ENCODE measurements at places on chromosomes 2 and 18.

DNA sequence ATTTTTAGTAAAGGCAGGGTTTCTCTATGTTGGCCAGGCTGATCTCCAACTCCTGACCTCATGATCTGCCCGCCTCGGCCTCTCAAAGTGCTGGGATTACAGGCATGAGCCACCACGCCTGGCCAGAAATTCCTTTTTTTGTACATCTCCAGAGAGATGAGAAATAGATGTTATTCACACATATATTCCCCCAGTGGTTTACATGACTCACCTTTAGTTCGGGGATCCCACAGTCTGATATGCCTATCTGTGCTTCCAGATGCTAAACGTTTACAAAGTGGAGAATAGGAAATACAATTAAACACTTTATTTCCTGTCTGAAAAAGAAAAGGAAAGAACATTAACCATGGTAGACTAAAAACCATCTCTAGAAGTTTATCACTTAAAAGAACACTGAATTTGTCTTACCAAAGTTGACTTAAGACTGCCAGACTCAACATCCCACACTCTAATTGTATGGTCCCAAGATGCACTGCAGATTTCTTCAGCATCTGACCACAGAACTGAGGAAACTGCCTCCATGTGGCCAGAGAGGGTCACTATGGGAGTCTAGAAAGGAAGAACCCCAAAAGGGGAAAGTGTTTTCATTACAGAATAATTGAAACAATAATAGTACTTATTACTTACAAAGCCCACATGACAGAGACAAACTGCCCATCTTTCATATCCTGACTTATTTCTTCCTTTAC, 12.6 kb upstream of the ICA1L start:
- no peak for DNase-seq

DNA sequence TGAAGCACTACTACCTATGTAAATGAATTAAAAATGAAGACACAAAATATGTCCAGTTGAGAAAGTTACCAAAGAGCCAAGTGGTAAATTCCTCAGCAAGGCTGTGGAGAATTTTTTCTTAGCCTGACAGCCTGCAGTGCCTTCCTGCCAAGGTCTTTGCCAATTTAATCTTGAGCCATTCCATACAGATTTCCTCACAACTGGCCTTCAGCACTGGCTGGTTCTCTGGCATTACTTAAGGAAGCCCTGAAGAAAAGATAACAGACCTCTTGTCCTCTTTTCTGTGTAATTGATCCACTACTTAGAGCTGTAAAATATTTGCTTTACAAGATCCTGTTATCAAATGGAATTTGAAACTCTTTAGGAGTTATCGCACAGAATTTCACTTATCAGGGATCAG, 334.2 kb upstream of the LRRTM1 start:
- DNase-seq, result no peak

DNA sequence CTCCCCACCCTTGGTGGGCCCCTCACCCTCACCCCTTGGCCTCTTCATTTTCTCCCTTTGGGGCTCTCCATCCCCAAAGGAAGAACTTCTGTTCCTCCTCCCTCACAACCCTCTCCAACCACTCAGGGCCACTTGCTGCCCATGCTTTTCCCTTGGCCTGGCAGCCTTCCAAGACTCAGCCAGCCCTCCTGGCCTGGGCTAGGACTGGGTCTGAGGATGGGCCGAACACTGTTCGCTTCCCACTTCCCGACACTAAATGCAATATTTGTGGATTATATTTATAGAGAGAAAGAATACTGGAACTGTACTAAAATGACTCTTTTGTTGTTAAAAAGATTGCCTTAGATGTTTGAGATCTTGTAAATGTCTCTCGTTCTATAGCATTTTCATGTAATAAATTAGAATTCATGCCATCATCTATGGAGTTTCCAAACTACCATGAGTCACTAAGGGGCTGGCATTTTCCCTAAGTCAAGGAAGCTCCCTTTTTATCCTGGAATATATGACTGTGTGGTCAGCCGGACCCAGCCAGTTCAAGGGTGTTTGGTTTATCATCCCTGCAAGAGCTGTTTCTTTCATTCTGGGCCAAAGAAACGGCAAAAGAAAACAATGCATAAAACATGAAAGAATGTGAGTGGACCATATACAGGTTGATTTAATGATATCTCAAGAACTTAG, 3.8 kb downstream of the CXCR2 start:
- no peak for DNase-seq

GRCh38 chr2:140154271-140154670, 1374.1 kb upstream of the NXPH2 start:
- no peak for DNase-seq

- no peak for DNase-seq
These were observed 64.8 kb upstream of the PID1 start for GRCh38 chr2:229335877-229336346.

GRCh38 chr2:59988341-59988740, 565.1 kb downstream of the BCL11A start:
- no peak for DNase-seq

DNA sequence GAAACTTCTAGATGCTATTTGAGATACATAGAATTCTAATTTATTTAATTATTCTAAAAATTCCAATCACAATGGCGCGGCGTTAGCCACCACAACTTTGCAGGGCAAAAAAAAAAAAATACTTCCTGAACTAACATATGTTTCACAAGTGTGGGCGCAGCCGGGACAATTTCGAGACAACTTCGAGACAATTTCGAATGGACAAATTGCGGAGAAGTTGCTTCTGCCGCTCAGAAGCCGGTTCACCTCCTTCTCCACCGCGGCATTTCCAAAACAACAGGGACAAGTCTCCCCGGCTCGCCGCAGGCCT, 842 bp downstream of the PAX3 start:
- no peak for DNase-seq

DNA sequence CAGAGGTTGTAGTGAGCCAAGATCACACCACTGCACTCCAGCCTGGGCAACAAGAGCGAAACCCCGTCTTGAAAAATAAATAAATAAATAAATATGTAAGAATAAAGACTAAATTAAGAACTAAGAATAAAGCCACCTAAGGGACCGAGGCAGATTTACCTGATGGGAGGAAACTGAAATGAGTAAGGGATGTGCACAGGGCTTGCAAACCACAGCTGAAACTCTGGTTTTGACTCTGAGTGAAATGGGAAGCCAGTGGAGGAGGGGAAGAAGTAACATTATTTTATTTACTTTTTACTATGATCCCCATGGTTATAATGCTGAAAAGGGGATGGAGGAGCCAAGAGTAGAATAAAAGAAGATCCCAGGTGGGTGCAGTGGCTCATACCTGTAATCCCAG, 107.3 kb downstream of the CABYR start:
- DNase-seq, result no peak

GRCh38 chr18:8811115-8811514, 105.8 kb downstream of the MTCL1 start:
- DNase-seq, result no peak

DNA sequence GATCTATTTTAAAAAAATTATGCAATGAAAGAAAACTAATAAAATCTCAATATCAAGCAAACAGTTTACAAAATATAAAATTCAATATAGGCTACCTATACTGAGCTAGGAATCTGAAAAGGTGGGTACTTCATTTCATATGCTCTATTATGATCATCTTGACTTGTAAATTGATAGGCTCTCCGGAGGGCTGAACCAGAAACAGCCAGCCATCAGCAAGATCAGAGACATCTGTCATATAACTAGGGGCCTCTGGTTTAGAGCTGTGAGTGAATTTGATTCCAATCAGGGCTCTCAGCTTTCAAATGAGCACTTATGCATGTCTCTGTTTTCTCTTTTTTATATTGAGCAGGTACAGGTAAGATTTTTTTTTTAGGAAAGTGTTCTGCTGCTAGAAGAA, 114.2 kb downstream of the SPHKAP start:
- DNase-seq, result no peak

- peak; percentile 55 for DNase-seq
These were observed 3.1 kb upstream of the GMPPA start for GRCh38 chr2:219495531-219496122.

DNA sequence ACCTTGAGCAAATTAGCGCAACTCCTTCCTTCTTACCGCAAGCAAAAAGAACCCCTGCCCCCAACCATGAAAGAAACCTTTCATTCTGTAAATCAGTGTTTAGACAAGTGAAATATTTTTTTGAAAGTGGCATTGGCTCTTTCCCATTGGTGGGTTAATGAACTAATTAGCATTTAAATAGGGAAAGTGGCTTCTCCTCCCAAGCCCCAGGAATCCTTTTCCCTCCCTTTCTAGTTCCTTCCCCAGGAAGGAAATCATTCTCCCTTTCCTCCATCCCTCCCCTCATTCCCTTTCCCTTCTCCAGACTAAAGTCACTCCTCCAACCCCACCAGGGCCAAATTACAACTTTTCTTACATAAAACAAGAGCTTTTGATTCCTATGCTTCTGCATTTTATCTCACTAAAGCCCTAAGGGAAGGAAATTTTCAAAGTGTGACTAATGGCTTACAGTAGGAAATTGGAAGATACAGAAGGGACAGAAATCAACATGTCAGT, 22.9 kb upstream of the TYMS start:
- no peak for DNase-seq

GRCh38 chr2:35081001-35081621, 1274.5 kb upstream of the CRIM1 start:
- no peak for DNase-seq

- no peak for DNase-seq
These were observed 88.0 kb downstream of the ZFP36L2 start for GRCh38 chr2:43138441-43138840.

DNA sequence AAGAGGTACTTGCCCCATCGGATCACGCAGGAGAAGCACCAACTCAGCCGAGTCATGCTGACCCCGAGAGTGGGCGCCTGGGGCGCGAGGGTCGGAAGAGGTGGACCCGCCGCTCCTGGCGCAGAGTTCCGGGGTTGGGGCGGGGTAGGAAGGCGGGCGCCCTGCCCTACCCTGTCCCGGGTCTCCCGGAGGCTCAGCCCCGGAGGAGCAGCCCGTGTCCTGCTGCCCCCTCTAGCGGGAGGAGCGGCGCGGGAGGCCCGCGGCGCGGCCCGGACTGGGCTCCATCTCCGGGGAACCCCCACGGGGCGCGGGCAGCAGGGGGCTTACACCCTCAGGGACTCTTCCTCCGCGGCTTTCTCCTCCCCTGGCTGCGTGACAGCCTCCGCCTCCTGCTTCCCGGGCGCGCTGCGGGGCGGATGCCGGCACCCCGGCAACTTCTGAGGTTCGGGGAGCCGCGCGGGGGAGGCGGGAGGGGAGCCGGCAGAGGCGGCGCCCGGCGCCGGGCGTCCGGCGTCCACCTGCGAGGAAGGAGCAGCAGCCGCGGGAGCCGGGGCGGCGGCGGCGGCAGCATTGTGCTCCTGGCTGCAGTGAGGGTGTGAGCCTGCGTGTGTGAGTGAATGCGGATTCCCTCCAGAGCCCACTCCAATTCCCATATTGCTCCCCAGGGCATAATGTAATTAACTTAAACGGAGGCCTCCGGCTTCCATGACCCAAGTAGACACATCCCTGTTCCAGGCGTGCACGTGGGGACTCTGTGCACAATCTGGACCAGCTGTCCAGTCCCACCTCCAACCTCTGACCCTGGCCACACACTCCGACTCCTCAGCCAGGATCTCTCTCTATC, 7.6 kb upstream of the TNS1 start:
- DNase-seq, result peak; percentile 9

DNA sequence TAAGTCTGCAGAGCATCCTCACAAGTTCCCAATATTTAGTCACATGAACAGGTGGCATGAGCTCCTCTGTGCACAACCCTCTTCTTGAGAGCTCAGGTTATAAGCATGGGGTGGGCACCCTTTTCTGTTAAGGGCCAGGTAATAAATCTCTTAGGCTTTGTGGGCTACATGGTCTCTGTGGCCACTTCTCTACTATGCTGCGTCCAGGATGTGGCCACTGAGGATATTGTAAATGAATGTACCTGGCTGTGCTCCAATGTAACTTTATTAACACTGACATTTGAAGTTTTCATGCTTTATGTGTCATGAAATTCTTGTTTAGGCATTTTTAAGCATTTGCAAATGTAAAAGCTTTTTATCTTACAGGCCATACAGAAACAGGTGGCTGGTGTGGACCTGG, 116.8 kb upstream of the ST6GAL2 start:
- DNase-seq, result no peak

GRCh38 chr2:22270341-22270740, 1114.6 kb upstream of the KLHL29 start:
- DNase-seq, result no peak

DNA sequence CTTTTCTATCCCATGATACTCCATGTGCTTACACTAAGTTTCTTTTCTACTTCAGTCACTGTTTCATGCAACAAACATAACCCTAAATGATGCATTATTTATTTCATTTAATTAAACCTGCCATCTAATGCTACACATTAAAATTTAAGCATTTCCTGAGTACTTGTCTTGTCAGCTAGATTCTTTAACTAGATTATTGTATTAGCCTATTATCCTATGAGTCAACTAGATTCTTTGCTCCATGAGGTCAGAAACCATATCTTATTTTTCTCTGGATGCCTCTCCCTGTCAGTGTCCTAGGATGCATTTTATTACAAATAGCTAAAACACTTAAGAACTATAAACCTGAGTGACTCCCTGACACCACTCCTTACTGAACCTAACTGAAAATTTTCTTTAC, 652.4 kb downstream of the SLC4A3 start:
- no peak for DNase-seq

DNA sequence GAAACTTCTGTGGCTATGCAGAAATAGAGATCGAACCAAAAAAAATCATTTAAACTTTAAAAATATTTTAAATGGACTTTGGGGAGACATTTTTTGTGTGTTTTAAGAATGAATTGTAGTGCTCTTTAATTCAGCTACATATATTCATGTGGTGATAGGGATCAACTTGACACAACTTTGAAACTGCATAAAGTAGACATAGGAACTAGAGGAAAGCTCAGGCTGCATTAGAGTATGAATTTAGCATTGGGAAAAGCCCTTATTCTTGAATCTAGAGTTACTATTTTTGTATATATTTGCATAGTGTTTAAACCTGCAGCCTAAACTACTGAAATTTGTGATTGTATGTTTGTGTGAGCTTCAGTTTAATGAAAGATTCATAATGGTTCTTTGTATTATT, 78.3 kb downstream of the SLC39A10 start:
- no peak for DNase-seq
